GM12892 (cell line): ENCODE measurements at places on chromosomes 5 and 9.

DNA sequence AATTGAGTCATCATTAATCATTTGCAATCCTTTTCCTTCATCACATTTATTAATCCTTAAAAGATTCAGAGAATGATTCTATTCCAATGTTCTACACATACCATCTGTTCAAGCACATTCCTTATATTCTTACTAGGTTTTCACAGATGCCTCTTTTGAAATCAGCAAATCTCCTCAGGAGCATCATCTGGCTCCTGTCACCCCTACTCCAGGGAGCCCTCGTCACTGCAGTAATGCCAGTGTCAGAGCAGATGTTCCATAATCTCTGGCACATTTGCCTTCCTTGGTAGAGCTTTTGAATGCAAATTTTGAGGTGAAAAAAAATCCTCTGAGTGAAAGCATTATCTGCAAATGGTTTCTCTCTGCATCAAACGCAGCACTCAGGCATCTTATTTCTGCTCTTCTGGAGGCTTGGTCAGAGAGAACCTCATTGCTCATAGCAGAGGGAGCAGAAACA lies 7.6 kb upstream of the KCNV2 start:
- no peak for DNase-seq

DNA sequence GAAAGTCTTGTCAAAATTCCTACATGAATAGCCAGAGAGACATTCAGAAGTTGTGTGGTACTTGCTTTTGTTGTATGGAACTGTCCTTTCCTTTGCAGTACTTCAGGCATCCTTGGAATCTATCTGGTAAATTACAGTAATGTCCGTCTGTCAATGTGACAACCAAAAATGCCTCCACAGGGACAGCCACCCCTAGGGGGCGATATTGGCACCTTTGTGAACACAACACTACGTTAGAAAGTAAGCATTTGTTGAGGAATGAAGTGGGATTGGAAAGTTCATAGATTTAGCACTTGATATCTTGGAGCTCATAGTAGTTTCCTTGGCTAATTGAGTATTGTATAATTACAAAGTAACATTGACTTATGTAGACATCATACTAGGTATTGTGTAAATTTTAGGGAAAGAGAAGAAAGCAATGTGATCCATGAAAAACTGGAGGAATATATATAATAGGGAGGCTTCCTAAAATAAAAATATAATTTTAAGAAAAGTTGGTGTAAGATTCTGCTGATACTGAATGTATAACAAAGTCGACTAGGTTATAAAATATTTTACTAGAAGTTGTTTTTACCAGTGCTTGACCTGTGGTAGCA lies 32.7 kb downstream of the TMEFF1 start:
- DNase-seq, result peak; percentile 5

DNA sequence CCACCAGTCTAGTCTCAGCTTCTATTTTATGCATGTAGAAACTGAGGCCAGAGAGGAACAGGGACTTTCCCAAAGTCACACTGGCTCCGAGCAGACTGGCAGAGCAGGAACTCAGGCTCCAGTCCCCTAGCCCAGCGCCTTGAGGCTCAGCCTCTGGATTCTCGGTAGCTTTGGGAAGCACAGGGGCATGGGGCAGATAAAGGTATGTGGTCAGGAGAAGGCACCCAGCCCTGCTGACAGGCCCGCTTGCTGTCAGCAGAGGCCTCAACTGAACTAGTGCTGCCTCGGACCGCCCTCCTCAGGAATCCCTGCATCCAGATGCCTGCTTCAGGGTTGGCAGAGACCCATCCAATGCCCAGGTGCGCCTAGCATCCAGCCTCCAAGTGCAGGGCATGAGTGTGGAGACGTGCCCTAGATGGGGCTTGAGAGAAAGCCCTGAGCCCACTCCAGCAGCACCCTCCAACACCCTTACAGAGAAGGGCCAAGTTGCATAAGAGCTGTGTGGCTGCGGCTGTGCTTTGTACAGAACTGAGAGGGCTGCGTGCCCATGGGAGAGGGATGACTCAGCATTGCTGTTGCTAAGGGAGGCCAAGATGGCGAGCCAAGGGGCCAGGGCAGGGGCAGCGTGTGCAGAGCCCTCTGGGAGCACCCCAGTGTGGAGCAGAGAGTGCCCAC lies 168.6 kb downstream of the MACROH2A1 start:
- DNase-seq, result no peak

DNA sequence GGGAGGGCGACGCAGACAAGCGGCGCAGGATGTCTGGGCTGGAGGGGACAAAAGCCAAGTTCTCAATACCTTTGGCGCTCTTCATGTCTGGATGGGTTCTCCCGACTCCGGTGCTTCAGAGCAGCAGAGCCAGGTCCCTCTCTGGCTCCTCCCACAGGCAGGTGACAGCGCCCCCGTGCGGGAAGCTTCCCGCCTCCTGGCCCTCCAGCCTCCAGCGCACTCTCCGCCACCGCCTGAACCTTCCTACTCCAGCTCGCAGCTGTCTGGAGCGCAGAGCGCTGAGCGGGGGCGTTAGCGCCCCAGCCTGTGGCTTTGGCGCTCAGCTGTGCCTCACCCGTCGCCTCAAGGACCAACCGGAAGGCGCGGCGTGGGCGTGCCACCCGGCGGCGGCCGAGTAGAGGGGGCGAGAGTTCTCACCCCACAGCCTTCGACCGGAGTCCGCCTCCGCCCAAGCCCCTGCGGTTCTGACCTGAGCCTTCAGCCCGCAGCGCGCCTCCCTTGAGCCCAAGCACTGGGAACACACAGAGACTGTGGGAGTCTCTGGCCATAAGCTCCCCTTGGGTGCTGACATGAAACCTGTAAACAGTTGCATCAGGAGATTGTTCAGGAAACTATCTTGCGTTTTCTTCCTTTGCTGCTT lies at the start of gene SLCO4C1:
Gene SLCO4C1, minus strand, starts transcription at position 107 of the 640 bp plus-strand sequence. Its CDS starts 22 bp downstream, at position 85.
- DNase-seq, result peak; percentile 59

GRCh38 chr9:94649100-94649819 lies 9.9 kb upstream of the FBP1 start:
- DNase-seq, result no peak

DNA sequence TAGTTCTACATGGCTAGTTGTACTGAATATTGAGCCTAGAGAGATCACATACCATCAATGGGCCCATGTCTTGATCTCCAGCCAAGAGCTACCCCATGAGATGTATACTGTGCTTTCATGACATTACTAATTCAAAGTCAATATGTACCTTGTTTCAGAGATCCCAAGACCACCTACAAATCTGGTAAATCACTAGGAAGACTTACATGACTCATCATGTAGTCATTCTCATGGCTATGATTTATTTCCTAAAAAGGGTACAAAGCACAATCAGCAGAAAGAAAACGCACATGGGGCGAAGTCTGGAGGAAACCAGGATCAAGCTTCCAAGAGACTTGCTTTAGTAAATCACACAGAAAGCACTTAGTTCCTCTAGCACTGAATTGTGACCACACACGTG lies 103.0 kb downstream of the PCSK5 start:
- DNase-seq, result no peak

DNA sequence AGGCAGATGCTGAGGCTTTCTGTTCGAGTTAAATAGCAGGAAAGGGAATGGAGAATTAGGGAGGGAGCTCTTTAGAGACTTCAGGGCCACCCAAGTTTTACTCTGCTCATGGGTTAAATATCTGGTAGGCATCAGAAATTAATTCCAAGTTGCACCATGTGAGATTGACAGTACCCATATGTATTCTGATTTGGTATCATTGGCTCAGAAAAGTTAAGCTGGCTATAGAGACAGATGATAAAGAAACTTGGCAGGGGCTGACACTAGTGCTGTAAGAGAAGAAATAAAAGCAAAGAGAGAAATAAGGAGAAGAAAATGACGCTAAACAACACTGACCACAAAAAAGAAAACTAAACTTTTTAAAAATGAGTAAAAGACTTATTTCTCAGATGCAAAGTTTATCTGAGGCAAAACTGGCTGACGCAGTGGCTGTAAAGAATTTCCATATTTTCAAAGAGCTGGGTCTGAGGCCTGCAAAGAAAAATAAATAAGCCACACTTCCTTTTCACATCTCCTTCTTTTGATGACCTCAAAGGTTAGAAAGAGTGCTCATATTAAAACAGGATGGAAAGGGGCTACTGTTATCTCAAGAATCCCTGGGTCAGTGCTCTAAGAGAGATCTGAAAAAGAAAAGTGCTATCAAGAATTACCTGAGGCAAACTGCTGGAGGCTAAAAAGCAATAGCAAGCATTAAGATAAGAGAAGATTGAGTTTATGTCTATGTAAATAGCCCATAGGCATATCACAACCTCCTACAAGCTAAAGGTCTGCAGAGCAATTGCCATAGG lies 399.0 kb upstream of the MEF2C start:
- DNase-seq, result no peak

- no peak for DNase-seq
Observed at GRCh38 chr9:85676790-85677189, 65.0 kb downstream of the AGTPBP1 start.

DNA sequence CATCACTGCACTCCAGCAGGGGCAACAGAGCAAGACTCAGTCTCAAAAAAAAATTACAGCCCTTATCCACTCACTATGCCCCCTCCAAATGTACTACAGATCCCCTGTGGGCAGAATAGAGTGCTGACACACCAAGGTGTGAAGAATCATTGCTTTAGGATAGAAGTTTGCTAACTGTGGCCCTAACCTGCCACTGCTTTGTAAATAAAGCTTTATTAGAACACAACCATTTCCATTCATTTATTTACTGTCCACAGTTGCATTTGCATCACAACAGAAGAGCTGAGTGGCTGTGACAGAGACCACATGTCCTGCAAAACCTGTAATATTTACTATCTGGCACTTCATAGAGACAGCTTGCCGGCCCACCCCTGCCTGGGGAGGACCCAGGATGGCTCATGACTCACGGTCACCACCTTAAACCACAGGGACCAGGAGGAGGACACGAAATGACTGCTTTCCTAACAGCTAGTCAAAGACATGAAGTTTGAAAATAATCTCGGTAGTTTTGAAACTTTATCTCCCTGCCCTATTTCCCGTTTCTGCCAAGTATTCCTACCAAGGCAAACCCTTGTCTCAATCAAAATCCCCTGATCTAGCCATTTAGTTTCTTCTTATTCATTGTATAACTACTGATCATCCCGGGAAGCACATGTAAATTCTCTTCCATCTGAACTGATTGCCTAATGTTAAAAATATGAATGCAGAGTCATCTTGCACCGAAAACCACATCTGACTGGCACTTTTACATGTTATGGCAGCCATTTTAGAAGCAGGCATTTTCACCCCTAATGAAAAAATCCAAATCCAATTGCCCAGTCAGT lies 206.1 kb downstream of the SLIT3 start:
- no peak for DNase-seq

DNA sequence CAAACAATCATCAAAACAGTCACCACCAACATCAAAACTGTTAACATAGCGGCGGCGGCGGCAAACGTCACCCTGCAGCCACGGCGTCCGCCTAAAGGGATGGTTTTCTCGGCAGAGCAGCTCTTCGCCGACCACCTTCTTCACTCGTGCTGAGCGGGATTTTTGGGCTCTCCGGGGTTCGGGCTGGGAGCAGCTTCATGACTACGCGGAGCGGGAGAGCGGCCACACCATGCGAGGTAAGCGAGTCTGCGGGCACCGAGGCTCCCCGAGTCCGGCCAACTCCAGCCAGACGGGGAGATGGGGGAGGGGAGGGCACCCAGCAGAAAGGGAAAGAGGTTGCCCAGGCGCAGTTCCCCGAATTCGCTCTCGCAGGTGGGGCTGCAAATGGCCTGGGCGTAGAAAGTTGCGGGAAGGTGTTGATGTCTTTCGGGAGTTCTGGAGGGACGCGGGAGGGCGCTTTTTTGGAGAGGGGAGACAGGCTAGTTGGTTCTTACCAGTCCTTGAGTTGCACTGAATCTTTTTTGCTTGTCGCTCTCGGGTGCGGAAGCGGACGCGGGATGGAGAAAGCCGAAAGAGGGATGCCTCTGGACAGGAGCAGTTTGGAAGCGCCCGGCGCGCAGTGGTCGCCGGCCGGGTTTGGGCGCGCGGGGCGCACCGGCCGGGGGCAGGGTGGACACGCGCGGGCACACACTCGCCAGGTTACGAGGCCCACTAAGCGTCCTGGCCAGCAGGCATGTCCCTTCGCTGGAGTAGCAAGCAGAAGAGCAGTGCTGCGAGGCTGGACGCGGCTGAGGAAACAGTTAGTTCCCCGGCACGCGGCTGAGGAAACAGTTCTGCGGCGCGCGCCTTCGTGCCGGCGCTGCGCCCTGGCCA lies 849 bp downstream of the RORB start:
- DNase-seq, result no peak

DNA sequence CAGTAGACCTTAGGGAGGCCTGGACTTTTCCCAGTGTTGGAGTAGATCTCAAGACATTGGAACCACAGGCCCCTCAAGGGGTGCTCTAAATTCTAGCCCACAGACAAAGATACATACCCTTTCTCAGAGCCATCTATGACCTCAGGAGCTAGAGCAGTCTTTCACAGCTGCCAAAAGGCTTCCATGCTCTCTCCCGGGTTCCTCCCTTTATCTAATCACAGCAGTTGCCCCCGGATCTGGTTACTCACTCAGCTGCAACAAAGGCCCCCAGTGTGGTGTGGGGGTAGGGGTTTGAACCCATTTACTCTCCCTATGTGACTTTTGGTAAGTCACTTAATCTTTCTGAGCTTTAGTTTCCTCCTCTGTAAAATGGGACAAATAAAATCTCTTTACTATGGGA lies 27.0 kb downstream of the POU4F3 start:
- DNase-seq, result no peak

DNA sequence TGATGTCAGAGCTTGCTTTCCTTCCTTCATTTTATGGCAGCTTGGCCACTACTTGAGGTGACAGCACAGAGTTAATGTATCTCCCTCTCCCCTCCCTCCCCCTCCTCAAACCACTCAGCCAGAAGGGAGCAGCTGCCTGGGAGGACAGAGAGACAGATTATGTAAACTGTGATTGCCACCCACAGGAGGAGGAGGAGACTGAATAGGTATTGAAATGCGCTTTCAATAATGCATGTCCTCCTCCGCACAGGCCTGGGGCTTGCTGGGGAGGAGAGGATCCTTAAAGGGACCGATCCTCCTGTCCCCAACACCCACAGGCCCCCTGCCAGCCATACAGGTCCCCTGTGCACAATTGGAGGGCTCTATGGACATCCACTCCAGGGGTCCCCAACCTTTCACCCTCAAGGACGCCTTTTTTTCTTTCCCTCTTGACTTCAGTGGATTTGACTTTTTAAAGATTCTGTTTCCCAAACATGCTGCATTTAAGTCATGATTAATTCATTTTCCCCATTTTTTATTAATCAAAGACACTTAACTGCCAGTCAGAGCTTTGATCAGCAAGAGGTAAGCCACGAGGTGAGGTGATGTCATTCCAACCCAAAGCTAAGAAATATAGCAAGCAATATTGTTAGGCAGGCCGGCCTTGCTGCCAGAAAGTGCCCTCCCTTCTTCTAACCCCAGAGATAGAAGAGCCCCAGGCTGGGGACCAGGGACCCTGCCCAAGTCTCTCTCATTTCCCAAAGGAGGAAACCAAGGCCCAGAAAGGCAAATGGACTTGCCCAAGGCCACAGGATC lies 47.5 kb upstream of the CPLX2 start:
- no peak for DNase-seq

DNA sequence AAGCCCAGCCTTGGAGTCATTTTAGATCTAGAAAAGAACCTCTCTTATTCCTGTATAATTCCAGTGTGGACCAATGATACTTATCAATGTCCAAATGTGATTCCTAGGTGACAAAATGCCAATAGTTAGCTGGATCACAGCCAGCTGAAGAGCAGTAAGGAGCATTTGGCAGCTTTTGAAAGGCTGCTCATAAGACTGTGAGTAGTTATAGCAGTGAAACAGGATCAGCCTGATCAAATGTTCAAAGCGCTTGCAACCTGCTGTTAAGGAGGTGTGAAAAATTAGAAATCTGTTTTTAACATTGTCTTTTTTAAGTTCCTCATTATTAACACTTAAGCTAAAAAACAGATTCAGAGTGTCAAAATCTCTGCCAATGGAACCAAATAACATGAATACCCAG lies 85.1 kb downstream of the SSBP2 start:
- no peak for DNase-seq

- DNase-seq, result no peak
Observed at GRCh38 chr5:139181322-139181730, 16.8 kb downstream of the SIL1 start.
